ENCODE measurements at places on chromosomes 6 and 20. TPM values are rescaled to one million over a fixed set of nuclear protein-coding genes. Genes with fewer than 3 reads are reported as not detected.

DNA sequence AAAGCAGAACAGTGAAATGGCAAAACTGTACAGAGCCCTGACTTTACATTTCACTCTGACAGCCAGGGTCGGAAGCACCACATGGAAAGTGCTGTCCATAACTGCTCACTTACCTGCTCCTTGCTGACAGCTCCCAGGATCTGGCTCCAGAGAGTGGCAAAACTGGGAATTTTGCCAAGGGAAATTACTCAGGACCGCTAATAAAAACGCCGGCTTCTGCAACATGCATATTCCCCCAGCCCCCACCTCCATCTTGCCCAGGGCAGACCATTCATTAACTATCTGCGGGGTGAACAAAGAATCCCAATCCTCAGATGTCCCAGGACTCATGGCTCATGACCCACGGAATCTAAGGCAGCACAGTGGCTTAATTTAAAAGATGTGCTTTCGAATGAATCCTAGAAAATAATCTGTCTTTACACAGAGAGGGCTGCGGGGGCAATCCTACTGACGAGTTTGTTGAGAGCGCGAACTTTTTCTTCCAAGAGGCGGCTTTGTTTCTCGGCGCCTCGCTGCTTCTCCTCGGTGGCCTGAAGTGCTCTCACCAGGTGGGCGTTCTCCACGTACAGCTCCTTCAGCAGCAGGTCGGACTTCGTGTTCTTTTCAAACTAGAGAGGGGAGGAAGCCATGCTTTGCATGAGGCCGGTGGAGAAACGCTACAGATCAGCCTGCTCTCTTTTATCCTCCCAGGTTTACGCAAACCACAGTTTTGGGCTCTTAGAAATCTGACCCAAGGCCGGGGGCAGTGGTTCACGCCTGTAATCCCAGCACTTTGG lies 45.8 kb downstream of the GINS1 start:
- peak; percentile 62 for DNase-seq

GRCh38 chr6:24016857-24017256 lies 109.2 kb upstream of the NRSN1 start:
- DNase-seq = no peak

- no peak for DNase-seq
These were observed 371.7 kb downstream of the TENT5A start for GRCh38 chr6:81380718-81381338.

GRCh38 chr6:116073765-116074440 lies 13.2 kb upstream of the FRK start:
- no peak for DNase-seq

GRCh38 chr20:26163890-26164289 lies 467.2 kb upstream of the ZNF337 start:
- DNase-seq = no peak

- DNase-seq = no peak
These were observed 217.0 kb upstream of the MYLIP start for GRCh38 chr6:15911753-15912504.

- peak; percentile 39 for DNase-seq
These were observed 87.1 kb upstream of the GJE1 start for GRCh38 chr6:142045380-142046278.

DNA sequence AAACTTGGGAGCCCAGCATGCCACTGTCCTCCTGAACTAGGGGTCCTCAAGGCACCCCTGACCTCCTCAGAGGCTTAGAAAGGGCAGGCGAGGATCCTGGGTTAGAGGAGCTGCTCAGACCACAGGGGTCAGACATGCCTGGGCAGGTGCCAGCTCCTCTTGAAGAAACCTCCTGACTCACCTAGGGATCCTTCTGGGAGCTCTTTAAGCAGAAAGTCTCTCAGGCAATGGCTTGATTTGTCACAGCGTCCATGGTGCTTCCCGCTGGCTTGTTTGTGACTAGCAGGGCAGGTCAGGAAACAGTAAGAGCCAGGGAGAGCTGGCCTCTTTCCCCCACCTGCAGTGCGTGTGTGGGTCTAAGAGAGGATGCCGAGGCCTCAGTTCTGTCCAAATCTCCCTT lies 174.5 kb upstream of the SNX9 start:
- no peak for DNase-seq

DNA sequence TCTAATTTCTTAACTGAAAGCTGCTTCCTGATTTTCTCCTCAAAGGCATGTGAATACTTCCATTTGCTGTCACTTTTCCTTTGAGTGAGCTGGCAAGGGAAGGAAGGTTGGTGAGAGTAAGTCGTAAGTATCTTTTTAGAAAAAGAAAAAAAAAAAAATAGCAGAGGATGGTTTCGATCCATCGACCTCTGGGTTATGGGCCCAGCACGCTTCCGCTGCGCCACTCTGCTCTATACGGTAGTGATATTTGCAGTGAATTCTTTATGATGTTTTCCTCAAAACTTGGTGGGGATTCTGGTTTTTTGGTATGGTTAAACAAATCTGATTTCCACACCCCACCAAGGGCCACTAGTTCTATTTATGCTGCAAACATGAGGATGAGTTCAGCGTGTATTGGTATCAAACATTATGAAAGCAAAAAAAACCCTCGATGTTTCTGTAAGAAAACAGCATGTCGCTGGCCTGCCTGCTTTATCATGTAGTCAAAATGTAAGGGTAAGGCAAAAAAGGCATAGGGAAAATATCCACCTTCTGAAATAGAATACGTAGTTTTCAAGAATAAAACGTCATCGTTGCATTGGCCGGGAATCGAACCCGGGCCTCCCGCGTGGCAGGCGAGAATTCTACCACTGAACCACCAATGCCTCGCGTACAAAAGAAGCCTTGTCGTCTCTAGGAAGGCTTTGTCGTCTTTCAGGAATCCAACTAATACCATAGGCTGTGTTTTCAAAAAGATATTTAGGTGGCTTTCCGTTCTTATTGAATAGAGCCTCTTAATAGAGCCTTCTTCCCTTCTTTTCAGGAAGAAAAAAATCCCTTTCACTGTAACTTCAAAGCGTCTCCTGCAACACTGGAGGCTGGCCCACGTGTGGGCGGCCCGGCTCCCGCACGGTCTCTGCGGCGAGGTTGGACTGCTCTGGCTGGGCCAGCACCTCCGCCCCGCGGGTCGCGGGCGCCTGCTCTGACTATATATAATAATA lies 9.6 kb downstream of the OR2B2 start:
- peak; percentile 94 for DNase-seq

DNA sequence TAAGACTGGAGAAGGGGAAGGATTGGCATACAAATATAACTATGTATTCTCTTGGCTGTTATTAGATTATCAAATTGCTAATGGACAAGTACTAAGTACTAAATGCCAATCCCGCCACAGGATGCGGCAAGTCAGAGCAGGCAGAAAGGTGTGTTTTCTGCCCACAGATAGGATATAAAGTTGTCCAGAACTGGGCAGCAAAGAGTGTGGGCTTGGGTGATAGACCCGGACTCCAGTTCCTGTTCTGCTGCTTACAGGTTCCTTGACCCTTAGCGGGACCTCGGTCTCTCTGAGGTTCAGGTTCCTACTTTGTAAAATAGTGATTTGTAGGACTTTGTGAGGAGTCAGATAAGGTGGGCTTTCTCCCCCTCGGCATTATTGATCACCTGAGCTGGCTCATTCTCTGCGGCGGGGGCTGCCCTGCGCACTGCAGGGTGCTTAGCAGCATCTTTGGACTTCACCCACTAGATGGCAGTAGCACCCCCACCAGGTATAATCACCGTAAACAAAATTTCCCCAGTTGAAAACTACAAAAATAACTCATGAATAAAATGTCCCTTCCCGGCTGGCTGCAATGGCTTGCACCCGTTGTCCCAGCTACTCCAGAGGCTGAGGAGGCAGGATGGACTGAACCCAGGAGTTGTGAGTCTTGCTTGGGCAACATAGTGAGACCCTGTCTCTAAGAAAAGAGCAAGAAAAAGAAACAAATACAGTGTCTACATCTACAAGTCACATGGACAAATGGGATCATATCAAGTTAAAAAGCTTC lies 193.1 kb downstream of the DOK5 start:
- DNase-seq = no peak

DNA sequence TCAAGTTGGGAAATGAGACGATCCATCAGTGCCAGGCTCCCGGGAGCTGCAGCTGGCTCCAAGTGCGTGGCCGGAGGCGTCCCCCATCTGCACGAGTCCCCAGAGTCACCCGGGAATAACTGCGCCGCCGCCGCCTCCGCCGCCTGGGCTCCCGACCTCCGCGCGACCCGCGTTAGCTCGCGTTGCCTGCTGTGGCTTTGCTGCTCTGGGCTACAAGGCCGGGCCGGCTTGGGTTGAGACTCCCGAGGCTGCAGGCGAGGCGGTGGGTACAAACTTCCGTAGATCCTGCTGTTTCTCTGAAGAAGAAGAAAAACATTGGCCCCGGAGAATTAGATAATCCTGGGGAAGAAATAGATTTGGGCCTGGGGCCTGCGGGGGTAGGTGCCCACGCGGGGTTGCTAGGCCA lies 7.4 kb upstream of the LAMP5 start:
- peak; percentile 56 for DNase-seq

GRCh38 chr6:116390581-116390980 lies 19.8 kb downstream of the DSE start:
- no peak for DNase-seq

DNA sequence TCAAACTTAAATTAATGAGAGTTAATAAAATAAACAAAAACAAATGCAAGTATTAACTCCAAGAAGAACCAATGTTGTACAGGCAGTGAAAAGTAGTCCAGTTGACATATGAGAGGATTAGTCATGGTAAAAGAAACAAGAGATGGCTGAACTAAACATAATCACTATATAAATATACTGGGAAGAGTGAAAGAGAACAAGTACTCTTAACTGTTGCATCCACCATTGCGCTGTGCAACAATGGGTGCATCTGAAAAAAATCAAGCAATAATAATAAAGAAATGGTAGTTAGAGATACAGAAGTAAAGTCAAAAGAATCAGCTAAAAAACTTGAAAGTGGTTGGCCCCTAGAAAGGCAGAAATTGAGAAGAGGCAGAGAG lies 16.6 kb downstream of the HLA-F start:
- DNase-seq = no peak

DNA sequence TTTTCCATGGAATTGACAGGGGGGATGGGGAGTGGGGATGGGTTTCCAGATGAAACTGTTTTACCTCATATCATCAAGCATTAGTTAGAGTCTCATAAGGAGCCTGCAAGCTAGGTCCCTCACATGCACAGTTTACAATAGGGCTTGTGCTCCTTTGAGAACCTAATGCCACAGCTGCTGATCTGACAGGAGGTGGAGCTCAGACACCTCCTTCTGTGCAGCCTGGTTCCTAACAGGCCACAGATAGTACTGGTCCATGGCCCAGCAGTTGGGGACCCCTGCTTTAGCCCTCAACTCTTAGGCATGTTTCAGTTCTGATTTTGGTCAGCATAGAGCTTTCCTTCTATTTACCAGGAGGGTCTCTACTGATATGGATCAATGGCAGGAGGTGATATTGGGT lies 251.6 kb downstream of the LAMA2 start:
- DNase-seq = no peak

GRCh38 chr20:42836339-42836738 lies 353.4 kb downstream of the PTPRT start:
- peak; percentile 84 for DNase-seq

DNA sequence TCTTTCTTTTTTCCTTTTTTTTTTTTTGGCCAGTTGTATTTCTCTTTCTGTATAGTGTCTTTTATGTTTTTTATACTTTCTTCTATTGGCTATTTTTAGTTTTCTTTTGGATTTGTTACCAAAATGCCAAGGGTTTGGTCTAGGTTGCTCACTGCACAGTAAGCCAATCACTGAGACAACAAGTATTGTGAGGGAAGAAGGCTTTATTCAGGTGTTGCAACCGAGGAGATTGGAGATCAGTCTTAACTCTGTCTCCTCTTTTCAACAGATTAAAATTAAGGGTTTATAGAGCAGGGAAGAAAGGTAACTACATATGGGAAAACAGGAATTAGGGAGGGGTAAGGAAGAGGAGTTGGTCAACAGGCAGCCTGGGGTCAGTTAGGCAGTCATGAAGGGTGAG lies 10.1 kb upstream of the TRIM26 start:
- no peak for DNase-seq

- no peak for DNase-seq
These were observed 16.9 kb downstream of the RBM38 start for GRCh38 chr20:57408131-57408530.

GRCh38 chr6:44859901-44860410 lies 468.2 kb upstream of the RUNX2 start:
- DNase-seq = no peak

- DNase-seq = no peak
These were observed 153.2 kb downstream of the MAFB start for GRCh38 chr20:40535816-40536215.

DNA sequence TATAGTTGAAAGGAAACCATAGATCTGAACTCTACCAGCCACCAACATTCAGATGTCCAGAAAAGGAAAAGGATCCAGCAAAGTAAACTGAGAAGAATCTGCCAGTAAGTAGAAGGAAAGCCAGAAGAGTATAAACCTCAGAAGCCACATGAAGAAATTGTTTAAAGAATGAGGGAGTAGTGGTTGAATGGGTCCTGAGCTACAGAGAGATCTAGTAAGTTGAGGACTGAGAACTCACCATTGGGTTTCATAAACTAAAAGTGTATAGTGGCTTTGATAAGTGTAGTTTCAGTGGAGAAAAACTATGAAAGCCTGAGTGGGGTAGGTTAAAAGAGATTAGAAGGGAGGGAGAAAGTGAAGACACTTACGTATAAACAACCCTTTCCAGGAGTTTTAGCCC lies 32.0 kb upstream of the SUMO4 start:
- no peak for DNase-seq

GRCh38 chr20:8128291-8129060 lies 3.6 kb upstream of the PLCB1 start:
- DNase-seq = no peak

DNA sequence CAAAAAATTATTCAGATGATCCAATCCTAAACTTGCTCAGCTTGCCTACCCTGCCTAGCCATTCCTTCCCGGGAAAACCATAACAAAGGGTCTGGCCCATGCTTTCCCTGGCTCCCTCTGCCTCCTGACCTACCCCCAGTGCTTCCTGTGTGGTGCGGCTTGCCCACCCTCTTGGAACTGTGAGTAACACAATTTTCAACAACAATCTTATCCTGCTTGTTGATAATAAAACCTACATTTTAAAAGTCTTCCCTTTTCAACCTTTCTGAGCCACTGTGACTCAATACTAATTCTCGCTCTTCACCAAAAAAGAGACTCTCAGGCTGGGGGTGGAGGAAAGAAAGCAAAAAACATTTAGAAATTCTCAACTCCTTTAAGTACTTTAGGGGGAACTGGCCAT lies 18.0 kb downstream of the EXOC2 start:
- no peak for DNase-seq

Gene SNAI1
- polyA plus RNA-seq = 7.3 TPM

Gene DDRGK1
- polyA plus RNA-seq = 93.6 TPM

Gene BLCAP
- 56.2 TPM for polyA plus RNA-seq

Gene DEFB115
- not detected for polyA plus RNA-seq

Gene EPB41L2
- polyA plus RNA-seq = 21.9 TPM

All from lung (tissue), 17 donors.